ENCODE measurements at places on chromosomes 3 and 15.

DNA sequence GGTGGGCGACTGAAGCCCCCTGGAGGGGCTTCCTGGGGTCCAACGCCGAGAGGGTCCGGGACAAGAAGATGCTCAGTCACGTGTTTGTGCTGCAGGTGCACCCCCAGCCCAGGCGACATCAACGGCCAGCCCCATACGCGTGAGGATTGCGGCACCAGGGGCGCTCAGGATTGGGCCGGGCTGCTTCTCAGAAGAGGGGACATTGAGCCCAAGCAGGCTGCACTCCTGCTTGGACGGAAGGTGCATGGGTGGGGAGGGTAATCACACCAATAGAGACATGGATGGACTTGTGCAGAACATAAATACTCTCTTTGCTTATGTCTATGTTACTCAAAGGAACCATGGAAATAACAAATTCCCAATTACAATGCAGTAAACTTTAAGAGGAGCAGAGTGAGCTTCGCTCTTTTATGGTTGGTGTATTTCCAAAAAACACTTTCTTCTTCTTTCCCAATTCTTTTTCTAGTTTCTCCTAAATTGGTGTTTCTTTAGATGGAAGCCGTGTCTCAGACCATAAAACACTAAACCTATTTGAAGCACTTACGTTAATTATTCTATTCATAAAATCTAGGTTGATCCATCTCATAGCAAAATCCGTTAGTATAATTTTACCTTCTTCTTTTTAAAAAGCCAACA lies 182.7 kb downstream of the GOLGA6L6 start:
- no peak for DNase-seq

- DNase-seq: no peak
These were observed 39.0 kb downstream of the IL5RA start for GRCh38 chr3:3071136-3071535.

- DNase-seq: no peak
These were observed 49.1 kb downstream of the CA12 start for GRCh38 chr15:63332367-63333124.

- no peak for DNase-seq
These were observed 82.7 kb upstream of the SLC6A11 start for GRCh38 chr3:10733297-10733696.

GRCh38 chr15:38308797-38309196 lies 56.2 kb downstream of the SPRED1 start:
- no peak for DNase-seq

DNA sequence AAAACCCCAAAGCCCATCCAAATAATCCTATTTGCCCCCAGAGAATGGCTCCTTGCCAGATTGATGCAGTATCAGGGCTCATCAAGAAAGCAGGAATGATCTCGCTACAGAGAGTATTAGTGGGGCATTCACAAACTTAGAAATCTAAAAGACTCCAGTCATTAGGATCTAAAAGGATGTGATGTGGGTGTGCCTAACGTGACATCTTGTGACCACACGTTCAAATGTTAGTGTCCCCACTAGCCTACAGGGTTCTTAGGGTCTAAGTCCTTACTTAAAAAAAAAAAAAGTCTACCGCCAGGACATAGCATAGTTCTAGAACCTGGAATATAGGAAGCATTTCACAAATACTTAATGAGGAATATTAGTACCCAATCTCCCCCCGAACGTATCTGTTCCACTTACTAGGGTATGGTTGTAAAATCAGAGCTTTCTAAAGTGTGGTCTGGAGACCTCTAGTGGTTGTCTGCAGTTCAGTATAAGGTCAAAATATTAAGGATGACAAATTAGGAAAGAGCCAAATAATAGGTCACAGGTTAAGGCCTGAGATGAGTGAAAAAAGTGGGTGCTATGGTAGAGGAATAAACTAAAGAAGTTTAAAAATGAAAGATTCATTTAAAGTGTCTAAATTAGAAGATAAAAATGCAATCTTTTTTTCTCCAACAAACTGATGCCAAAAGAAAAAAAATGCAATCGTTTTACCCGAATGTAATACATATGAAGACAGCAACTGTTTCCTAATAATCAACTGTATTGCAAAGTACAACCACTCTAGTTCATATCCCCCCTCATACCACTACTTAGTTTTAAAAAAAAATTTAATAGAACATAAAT lies 4.2 kb upstream of the CHRM5 start:
- no peak for DNase-seq

GRCh38 chr3:126548556-126549466 lies 9.9 kb downstream of the C3orf22 start:
- peak; percentile 25 for DNase-seq

GRCh38 chr3:13504161-13504831 lies 24.2 kb downstream of the HDAC11 start:
- no peak for DNase-seq

DNA sequence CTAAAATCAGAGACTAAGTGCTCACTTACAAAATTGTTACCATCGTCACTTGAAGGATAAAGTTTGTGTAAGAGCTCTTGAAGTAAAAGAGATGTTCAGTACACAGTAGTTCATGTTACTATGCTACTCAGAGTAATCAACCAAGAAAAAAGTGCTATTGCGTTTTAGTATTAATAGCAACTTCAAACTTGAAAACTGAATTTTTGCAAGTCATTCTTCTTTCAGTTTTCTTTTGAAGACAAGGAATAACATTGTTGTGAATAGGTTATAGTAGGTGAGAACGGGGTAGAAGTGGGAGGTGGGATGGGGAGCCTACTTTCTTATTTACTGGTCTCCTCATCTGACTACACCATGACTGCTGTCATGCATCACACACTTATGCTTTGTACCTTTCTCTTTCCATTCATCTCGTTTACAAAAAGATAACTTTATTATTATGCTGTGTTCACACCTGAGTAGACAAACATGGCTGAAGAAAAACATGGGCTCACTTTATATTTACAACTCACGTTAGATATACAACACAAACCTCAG lies 39.3 kb upstream of the P3H2 start:
- DNase-seq: no peak

DNA sequence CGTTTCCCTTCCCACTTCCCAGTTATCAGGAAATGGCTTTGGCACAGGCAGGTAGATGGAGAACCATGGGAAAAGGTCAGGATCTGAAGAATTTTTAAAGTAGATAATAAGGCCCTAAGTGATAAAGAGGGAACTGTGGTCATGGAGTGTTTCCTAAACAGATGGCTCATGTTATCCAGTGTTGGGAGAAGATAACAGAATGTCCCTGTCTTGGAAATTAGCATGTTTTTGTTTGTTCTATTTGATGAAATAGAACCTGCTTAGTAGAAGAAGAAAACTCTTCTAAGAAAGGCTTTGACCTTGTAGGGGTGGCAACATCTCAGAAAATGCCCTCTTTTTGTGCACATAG lies 8.8 kb downstream of the LRRC3B start:
- no peak for DNase-seq

- no peak for DNase-seq
These were observed 14.0 kb downstream of the SNX33 start for GRCh38 chr15:75661756-75662140.

- no peak for DNase-seq
These were observed 681 bp upstream of the IL5RA start for GRCh38 chr3:3110749-3111361.

DNA sequence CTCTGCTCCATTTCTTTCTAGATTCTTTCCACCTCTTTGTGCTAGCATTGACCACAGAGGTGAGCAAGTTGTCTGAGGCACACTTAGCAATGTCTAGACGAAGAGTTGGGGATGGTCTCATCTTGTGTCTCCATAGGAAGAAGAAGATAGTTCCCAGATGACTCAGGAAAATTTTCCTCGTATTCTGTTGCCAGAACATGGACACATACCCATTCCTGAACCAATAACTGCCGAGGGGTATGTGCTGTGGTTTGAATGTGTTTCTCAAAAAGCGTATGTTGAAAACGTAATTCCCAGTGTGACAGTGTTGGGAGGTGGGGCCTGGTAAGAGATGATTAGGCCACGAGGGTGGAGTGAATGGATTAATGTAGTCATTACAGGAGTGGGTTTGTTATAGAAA lies 107.5 kb upstream of the GALNT15 start:
- DNase-seq: no peak

GRCh38 chr3:152969557-152970300 lies 134.8 kb downstream of the P2RY1 start:
- DNase-seq: no peak

- DNase-seq: no peak
These were observed 73.4 kb upstream of the TP63 start for GRCh38 chr3:189557824-189558223.
